ENCODE measurements at places on chromosomes 2 and 18.

- DNase-seq, result no peak
Observed at GRCh38 chr2:119251652-119252051, 28.0 kb downstream of the STEAP3 start.

DNA sequence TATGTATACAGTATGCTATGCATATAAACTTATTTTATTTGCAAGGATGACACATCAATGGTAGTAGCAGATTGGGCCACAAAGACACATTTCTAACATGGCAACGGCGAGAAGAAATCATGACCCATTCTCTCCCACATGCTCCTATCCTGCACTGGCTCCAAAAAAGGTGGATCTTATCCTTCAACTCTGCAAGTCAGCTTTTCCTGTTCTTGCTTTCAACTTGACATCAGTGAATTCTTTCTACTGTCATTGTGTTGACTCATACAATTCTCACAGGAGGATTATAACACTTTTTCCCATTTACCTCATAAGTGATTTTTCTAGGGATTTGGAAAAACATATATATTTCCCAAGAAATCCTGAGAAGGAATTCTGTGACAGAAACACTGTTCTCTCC is 53.1 kb downstream of the ACVR1 start:
- no peak for DNase-seq

GRCh38 chr2:10267551-10268465 is 34.9 kb upstream of the HPCAL1 start:
- DNase-seq, result peak; percentile 54

DNA sequence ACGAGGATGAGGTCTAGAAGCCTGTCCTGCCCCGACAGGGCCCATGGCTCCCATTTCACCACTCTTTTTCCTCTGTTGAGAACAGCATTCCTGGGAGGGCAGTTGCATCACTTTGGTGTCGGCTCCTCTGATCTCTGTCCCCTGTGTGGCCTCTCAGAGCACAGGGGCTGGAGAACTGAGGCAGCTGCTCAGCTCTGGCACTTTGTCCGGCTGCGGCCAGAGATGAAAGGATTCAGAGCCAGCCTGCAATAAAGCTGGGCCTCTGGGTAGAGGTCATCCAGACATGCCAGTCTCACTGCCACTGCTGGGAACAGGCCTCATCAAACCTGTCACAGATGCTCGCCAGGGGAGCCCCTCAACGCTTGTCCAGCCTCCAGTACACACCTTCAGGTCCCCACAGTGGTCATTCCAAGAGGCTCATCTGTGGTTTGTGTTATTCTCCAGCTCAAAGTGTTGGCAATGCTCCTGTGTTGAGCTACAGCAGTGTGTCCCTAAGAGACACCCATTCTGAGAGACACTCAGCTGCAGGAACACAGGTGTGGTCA is 13.1 kb upstream of the ROCK2 start:
- DNase-seq, result peak; percentile 15

- DNase-seq, result no peak
Observed at GRCh38 chr18:9095297-9096006, 7.0 kb upstream of the NDUFV2 start.

DNA sequence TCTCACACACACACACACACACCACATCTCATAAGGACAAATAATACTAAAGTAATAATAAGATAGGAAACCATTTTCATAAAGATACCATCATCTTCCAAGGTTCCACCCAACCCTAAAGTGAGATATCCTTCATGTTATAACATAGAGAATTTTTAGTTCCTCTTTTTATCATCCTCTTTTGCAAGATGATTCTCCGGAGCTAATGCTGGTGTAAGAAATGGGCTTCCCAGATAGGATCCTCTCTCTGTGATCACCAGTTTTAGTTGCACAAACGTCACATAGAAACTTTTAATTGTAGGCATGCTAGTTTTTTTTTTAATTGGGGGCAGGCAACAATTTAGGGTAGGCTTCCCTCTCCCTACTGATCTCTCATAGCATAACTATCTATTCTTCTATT is 49.6 kb downstream of the ARHGAP25 start:
- DNase-seq, result no peak

GRCh38 chr2:34353509-34354113 is 754.5 kb upstream of the FAM98A start:
- DNase-seq, result peak; percentile 31

DNA sequence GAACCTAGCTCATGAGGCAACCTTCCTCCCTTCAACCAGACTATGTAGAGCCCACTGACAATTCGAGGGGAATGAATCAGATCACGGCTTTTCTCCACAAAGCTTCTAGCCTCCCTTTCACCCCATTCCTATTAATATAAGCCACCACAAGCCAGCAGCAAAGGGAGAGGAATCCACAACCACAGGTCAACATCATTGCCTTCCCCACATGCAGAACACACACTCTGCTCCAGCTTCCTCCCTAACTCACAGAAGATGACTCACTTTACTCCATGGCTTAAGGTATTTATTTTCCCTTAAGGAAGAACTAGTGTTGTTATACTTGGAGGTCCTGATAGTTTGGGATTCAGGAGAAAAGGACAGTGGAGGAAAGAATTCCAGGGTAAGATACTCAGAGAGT is 272.2 kb downstream of the C1D start:
- DNase-seq, result no peak

DNA sequence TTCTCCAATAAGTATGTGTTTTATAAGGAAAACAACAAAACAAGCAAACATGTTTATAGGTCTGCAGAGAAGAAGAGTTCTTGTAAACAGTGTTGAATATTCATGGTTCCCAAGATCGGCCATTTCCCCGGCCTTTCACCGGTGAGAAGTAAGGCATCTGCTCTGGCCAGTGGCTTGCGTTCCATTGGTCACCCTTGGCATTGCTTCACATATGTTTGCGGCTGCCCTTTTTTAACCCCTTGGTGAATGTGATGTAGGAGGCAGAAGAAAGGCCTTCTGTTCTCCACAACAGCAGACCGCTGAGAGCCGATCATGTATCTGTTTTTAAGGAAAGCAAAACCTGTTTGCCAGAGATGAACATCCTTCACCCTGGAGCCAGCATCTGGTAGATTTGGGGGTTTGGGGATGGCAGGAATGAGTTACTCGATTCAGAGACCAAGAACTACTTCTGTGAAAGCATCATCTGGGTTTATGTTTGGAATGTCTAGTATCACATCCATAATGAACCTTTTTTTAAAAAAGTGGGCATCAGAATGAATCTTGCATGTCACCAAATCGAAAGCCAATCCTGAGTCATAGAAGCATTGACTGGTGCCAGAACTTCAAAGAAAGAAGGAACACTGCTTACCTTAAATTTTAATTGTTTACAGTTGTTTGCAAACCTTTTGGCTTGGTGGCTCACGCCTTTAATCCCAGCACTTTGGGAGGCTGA is 112.3 kb downstream of the AGAP1 start:
- DNase-seq, result peak; percentile 26

- DNase-seq, result no peak
Observed at GRCh38 chr18:3960142-3960541, 495.0 kb downstream of the DLGAP1 start.

GRCh38 chr2:129443235-129443864 is 536.1 kb upstream of the RAB6C start:
- peak; percentile 5 for DNase-seq

- DNase-seq, result no peak
Observed at GRCh38 chr2:113829270-113829669, 60.6 kb upstream of the ACTR3 start.

- no peak for DNase-seq
Observed at GRCh38 chr2:172342611-172343010, 84.8 kb upstream of the ITGA6 start.

- no peak for DNase-seq
Observed at GRCh38 chr2:234291765-234292204, 205.1 kb downstream of the ARL4C start.

- DNase-seq, result peak; percentile 49
Observed at GRCh38 chr18:69636529-69637301, 236.0 kb downstream of the DOK6 start.

GRCh38 chr2:127508631-127509034 is 17.7 kb downstream of the IWS1 start:
- no peak for DNase-seq

- DNase-seq, result no peak
Observed at GRCh38 chr2:133570542-133570941, 2.3 kb upstream of the NCKAP5 start.

DNA sequence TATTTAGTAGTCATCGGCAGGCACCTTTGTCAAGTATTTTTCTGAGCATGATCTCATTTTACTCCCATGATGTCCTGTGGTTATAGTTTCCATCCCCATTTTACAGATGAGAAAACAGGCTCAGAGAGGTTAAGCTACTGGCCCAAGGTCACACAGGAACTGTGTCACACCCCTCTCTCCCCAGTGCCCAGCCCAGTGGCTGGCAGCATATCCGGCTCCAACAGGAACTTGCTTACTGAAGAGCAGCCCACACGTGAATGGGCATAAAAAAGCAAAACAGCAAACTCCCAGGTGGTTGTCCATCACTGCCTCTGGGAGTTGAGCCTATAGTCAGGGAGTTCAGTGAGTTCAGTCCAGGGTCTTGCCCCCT is 8.3 kb upstream of the KLF11 start:
- no peak for DNase-seq

DNA sequence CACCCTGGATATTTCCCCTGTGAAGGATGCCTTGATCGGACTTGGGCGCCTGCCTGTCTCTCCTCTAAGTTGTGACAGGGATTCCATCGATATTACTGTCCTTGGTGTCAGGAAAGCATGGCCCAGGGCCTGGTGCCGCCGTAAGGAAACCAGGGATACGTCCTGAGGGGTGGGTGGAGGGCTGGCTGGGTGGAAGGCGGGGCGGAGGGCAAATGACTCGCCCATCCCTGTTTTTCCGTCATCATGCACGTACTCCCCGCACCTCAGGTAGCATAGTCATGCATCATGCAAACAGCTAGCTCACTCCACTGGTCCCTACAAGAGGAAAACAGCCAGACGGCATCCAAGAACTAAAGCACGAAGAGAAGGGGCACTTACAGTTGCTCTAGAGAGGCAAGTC is 57.1 kb downstream of the PXDN start:
- DNase-seq, result no peak

GRCh38 chr2:119013671-119014070 is 71.7 kb downstream of the MARCO start:
- DNase-seq, result no peak

GRCh38 chr2:146465460-146465859 is 1379.4 kb upstream of the ACVR2A start:
- no peak for DNase-seq

DNA sequence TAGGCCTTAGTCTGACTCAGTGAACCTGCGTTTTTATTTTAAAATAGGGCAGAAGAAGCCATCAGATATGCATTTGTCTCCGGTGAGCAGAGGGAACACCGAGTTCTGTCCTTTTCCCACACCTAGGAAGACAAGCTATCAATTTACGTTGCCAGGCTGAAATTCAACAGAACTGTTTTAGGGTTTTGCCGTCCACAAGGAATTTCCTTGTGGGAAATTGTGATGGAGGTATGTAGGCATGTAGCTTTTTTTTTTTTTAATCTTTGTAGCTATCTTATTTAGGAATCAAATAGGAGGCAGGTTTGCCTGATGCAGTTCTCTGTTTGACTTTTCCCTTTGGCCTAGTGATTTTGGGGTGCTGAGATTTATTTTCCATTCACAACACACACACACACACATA is 62.0 kb upstream of the ASAP2 start:
- DNase-seq, result no peak

GRCh38 chr2:113370478-113371091 is 66.9 kb upstream of the ZNG1B start:
- DNase-seq, result peak; percentile 75

DNA sequence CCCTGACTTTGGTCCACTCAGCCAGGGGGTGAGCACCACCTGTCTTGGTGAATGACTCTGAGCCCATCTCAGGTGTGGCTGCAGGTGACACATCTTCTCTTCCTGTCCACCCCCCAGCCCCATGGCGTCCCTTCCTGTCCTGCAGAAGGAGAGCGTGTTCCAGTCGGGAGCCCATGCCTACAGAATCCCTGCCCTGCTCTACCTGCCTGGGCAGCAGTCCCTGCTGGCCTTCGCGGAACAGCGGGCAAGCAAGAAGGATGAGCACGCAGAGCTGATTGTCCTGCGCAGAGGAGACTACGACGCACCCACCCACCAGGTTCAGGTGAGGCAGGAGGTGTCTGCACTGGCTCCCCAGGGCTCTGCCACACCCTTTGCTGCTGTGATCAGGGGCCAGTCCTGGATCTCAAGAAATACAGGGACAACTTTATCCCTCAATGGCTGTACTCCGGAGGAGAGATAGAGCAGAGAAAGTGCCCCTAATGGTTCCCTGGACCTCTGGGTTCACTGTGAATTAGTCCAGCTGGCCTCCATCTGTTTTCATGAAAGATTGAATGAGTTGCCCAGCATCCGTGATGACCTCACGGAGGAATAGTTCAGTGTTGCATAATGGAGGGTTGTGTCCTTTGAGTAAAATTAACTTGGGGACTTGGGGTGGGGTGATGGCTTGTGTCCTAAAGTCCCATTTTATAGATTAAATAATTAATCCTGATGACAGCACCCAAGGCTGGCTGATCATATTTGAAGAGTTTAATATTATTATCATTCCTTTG is at the start of gene NEU2:
Gene NEU2 (plus strand): TSS at position 122 of the 770 bp plus-strand sequence. CDS start 0 bp downstream, at position 122.
- DNase-seq, result no peak

GRCh38 chr2:168196764-168197180 is 50.6 kb downstream of the STK39 start:
- DNase-seq, result no peak

GRCh38 chr18:36308711-36309435 is 11.4 kb downstream of the FHOD3 start:
- no peak for DNase-seq

DNA sequence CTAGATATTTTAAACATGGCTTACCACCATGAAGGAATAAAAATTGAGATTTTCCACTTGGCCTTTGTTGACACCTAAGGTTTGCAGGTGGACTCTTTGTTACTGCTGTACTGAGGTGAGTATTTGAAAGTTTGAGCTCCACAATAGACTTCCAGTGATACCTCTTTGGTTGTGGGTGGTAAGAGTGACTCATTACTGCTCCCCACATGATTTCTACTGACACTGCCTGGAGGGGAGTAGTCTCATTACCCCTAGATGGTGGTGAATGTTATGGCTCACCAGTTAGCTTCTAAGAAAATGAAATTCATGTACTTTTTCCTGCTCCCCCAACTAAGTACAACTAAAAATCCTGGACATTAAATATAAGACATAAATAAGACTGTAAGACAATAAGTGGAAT is 1183.1 kb upstream of the TMEFF2 start:
- no peak for DNase-seq

GRCh38 chr18:56722518-56722917 is 71.4 kb downstream of the WDR7 start:
- DNase-seq, result no peak

- no peak for DNase-seq
Observed at GRCh38 chr2:142875652-142876051, 1.8 kb upstream of the KYNU start.

DNA sequence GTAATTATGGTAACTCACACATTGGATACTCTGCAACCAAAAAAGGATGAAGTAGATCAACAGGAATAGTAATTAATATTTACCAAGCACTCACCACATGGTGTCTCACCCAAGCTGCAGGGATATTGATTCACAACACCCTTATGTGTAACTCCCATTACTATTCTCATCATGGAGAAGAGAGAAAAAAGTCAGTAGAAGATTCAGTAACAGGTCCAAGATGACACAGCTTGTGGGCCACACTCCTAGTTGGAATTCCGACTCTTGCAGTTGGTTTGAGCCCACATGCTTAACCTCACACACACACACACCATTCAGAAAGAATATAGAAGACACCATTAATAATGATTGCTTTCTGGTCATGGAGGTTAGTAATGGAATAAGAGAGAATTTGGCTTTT is 1.7 kb upstream of the MLPH start:
- no peak for DNase-seq
